ENCODE measurements at places on chromosomes 12 and 14.

DNA sequence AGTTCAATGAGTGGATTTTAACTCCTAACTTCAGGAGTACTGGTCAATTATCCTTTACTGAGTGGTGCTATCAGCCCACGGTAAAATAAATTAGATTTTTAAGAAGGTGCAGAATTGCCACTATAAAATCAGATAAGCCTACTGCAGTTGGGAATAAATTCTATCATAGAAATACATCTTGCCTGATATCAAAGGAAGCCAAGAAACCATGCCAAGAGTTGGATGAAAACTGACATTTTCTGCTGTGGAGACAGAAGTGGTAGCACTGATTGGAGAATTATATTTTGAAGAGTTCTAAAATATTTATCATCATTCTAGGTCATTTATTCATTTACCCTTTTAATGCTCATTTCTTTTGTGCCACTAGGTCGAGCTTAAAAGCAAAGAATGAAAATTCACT, 465.1 kb downstream of the APAF1 start:
- no peak for DNase-seq

- DNase-seq = no peak
Measured at GRCh38 chr12:124756760-124757159, 106.9 kb downstream of the SCARB1 start.

DNA sequence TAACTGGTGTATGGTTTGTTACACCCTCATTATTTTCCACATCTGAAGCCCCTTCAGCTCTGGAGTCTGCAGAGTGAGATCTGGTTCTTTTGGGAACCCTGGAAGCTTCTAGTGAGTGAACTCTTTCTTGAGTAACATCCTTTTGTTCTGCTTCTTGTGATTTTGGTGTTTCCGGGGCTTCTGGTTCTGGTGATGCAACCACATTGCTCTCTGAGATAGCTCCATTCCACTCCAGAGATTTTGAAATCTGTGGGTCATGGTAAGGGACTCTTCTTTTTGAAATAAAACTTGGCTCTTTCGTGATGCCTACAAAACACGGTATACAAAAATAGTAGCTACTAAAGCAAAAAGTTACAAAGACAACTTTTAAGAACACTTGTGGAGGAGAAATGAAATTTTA, 5.4 kb downstream of the MDM1 start:
- DNase-seq = no peak

- no peak for DNase-seq
Measured at GRCh38 chr14:84228702-84229101, 1301.2 kb upstream of the FLRT2 start.

GRCh38 chr14:95462491-95462890, 54.0 kb downstream of the SYNE3 start:
- DNase-seq = no peak

DNA sequence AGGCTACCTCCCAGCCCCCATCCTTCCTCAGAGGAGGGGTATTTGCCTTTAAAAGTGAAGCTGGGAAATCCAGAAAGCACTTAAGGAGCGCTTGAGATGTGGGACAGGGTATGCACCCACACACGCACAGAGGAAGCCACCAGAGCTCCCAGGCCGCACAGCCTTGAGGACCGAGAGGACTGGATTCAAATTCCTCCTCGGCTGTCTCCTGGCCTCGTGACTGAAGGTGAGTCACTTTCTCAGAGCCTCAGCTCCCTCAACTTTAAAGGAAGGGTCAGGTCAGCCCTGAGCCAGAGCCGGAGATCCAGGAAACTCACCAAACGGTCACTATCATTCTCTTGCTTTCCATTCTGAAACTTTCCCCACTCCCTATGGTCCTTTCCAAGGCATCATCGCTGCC, 37.6 kb downstream of the BCL11B start:
- no peak for DNase-seq

DNA sequence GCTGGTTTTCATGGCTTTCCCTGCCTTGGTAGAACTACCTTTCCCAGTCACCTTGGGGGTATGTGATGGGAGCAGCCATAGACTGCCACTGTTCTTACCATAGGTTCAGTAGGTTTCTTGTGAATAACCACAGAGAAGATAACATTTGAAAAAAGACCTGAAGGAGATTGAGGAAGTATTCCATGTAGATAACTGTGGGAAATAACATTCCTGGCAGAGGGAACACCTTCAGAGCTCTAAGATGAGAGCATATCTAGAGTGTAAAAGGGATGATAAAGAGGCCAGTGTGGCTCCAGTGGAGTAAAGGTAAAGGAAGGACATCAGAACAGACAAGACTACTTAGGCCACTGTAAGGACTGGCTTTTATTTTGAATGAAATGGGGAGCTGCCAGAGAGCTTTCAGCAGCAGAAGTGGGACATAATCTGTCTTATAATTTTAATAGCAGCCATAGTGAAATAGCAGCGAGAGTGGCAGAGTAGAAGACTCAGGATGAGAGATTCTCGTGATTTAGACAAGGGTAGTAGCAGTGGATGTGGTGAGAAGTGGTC, 82.6 kb upstream of the KCNH3 start:
- DNase-seq = no peak

GRCh38 chr12:69998922-69999321, 173.9 kb downstream of the MYRFL start:
- no peak for DNase-seq

- DNase-seq = no peak
Measured at GRCh38 chr14:90424686-90425372, 28.0 kb downstream of the CALM1 start.

GRCh38 chr12:59041241-59042121, 121.2 kb upstream of the LRIG3 start:
- no peak for DNase-seq

DNA sequence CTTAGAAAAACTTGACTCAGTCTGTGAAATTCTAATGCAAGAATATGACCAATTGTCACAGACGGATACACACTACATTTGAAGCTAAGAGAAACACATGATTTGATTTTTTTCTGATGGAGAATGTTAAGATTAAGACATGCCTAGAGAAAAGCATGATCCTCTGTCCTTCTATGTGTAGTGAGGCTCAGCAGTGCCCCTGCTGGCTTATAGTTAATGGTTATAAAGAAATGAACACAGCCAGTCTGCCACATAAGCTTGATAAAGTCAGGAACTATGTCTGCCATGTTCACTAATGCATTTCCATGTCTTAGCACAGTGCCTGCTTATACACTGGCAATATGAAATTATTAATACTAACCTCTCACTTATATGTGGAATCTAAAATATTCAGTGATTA, 168.1 kb upstream of the DAAM1 start:
- no peak for DNase-seq

DNA sequence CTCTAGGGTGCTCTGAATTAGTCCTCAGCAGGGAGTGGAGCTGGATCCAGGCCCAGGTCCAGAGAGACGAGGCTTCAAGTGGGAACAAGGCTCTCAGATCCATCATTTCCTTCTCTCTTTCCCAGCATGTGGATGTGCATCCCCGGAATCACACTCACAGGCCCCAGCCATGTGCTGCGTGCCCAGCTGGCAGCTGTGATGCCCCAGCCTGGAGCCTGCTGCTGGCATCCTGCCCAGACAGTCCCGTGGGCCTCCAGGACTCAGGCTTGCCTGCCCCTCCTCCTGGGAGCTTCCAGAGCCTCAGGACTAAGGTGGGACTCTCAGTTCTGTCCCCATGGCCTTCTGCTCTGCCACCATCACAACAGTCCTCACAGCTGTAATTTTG, 6.2 kb upstream of the KRT84 start:
- no peak for DNase-seq

- no peak for DNase-seq
Measured at GRCh38 chr14:60756847-60757246, 22.3 kb downstream of the MNAT1 start.

GRCh38 chr14:35121887-35122695, at the start of the genes PPP2R3C and PRORP:
TSS of gene PPP2R3C (minus strand) at chr14:35121990. CDS start at chr14:35121959, 31 bp downstream.
TSS of gene PRORP (plus strand) at chr14:35122552. CDS start at chr14:35123246, 694 bp downstream.
- DNase-seq = peak; percentile 99

DNA sequence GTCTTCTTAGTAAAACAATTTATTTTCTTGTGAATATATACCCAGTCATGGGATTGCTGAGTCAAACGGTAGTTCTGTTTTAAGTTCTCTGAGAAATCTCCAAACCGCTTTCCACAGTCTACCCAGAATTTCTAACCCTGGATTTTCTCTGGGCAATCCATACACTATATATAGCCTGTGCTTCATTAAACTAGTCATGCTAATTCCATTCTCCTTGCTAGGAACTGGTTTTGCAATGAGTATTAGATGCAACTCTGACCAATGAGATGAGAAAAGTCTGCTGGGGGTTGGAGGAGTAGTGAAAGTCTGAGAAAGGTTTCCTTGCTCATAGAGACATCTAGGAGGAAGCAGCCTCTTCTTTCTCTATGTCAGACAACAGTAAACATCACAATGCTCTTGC, 196.1 kb upstream of the CDKN3 start:
- no peak for DNase-seq

DNA sequence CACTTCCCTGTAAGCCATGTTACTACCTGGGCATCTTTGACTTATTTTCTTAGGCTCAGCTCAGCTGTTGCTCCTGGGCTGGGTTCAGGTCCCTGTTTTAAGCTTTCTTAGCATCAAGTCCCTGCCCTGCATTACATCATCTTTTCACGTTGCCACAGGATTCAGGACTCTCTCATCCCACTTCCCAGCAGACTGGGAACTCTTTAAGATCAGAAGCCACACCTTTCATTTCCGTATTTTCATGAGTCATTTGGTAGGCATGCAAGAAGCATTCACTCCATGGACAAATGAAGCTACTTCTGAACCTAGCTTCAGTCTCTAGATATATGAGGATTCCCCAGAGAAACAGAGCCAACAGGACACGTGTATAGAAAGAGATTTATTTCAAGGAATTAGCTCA, 726.8 kb downstream of the VRK1 start:
- no peak for DNase-seq

GRCh38 chr12:59763835-59764234, 168.0 kb downstream of the SLC16A7 start:
- DNase-seq = no peak

- DNase-seq = no peak
Measured at GRCh38 chr12:18749386-18749957, 11.6 kb downstream of the CAPZA3 start.

GRCh38 chr14:52868911-52869618, 77.7 kb upstream of the GNPNAT1 start:
- no peak for DNase-seq

DNA sequence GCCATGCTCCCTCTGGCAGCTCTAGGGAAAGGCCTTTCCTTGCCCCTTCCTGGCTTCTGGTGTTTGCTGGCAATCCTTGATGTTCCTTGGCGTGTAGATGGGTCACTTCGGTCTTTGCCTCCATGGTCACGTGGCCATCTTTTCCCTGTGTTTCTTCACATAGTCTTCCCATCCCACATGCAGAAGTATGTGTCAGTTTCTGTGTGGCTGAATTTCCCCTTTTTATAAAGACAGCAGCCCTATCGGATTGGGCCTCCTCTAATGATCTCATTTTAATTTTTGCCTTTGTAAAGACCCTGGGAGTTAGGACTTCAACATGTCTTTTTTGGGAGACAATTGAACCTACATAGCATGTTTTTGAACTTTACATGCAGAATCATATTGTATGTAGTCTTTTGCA, 107.2 kb upstream of the FGD4 start:
- no peak for DNase-seq

GRCh38 chr14:90388437-90388836, 8.4 kb upstream of the CALM1 start:
- no peak for DNase-seq

DNA sequence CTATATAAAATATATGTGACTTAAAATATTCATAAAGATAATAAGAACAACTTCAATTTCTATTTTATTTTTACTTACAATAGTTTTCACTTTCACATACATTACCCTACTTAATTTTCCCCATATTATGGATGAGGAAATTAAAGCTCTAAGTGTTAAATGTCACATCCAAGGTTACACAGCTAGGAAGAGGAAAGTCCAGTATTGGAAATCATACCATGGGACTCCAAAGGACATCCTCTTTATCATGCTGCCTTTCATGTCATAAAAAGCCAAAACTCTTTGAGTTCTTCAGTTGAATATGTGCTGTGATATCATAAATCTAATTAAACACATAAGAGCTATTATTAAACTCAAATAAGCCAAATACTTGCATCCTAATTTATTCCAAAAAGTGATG, 172.4 kb upstream of the GARIN2 start:
- DNase-seq = no peak

GRCh38 chr12:6899837-6900519, 4.6 kb upstream of the LRRC23 start:
- DNase-seq = no peak
